Upper lobe of right lung (tissue), 1 donor: ENCODE measurements at places on chromosomes 11 and 22.
A peak's percentile ranks its signal among the peaks of the same experiment; 100 is the strongest.

DNA sequence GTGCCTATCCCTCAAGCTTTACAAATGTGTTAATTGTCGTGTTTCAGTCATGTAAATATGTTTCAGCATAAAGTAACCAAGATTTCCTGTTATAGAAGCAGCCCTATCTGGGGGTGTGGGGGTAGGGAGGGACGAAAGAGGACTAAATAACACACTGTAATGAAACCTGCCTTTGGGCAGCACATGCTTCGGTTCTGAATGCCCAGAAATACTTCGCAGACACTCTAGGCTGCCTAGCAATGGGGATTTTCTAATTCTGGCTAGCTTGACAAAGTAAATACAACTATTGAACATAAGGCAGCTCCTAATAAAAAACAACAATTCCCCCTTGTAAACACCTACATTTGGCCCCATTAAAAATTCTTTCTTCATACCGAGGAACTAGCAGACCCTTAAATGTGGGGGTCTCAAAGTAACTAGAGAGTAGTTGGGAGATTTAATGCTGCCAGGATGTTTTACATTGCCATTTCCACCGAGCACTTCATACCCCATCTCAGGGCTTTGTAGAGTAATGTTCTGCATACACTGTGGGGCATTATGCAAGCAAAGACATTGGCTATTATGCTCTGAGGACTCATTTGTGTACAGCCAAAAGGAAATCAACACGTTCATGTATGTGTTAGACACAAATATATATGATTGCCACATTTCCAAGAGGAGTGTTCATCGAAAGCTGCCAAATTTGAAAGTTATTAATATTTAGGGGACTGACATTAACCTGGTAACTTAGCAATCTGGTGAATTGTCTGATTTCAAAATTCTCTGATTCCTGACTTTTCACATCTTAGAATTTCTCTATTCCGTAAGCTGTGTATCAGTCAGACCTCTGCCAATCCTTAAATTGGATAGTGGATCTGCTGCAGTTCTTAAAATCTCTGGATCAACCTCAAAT, 42.1 kb downstream of the PAX6 start:
- H3K27ac ChIP-seq, result no peak overlapping the region
- H3K27me3 ChIP-seq, result no peaks in the 10 kb centered on the region
- no peak for DNase-seq
- no peak overlapping the region for H3K4me3 ChIP-seq
- no peaks in the 10 kb centered on the region for H3K4me1 ChIP-seq

- no peaks in the 10 kb centered on the region for H3K36me3 ChIP-seq
- no peak overlapping the region for H3K4me3 ChIP-seq
- no peak overlapping the region for H3K27ac ChIP-seq
- peaks cover 12% of the 10 kb centered on the region for H3K27me3 ChIP-seq
- DNase-seq, result peak; percentile 46
Measured at GRCh38 chr22:44544816-44545433, 46.9 kb upstream of the RTL6 start.

DNA sequence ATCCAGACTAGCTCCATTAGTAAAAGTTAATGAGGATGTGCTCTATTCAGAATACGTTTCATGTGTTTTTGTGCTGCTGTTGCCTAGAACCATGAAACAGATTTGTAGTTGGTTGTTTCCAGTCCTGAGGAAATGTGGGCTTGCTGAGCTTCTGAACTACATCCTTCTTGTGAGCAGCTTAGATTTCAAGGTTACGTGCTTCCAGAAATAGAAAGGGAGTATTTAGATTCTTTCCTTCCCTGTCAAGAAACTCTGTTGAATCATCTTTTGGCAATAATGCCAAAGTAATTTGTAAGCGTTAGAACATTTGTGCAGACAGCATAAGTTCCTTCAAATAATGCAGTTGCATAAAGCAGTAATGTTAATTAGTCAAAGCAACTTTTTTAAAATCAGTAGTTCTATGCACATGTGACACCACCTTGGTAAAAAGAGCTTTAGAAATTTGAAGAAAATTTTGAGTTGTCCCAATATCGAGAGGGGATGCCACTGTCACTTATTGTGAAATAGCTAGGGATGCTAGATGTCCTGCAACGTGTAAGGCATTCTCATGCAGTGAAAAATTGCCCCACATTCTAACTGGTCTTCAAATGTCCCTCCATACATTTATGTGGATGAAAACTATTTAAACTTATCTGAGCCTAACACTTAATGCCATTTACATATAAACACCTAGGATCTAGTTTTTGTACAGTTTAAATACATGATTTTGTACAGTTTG, 169.6 kb downstream of the ETS1 start:
- no peak for DNase-seq
- no peak overlapping the region for H3K4me3 ChIP-seq
- H3K27me3 ChIP-seq, result no peaks in the 10 kb centered on the region
- H3K36me3 ChIP-seq, result no peaks in the 10 kb centered on the region
- H3K4me1 ChIP-seq, result peaks cover 8% of the 10 kb centered on the region

GRCh38 chr11:110077831-110078325, 15.3 kb upstream of the ZC3H12C start:
- no peaks in the 10 kb centered on the region for H3K36me3 ChIP-seq
- H3K27me3 ChIP-seq, result no peaks in the 10 kb centered on the region
- no peaks in the 10 kb centered on the region for H3K4me1 ChIP-seq
- no peak overlapping the region for H3K4me3 ChIP-seq
- no peak overlapping the region for H3K27ac ChIP-seq

DNA sequence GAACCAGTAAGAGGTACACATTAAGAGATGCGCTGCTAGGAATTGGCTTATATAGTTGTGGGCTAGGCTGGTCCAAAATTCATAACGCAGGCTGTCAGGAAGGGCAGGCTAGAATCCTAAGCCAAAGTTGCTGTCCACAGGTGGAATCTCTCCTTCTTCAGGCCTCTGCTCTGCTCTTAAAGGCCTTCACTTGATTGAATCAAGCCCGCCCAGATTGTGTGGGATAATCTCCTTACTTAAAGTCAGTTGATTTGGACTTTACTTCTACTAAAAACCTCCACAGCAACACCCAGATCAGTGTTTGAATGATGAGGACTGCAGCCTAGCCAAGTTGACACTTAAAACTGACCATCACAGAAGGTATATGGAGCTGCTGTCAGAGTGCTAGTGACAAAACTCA, 68.8 kb downstream of the LRRC32 start:
- no peak for DNase-seq
- H3K36me3 ChIP-seq, result no peaks in the 10 kb centered on the region
- no peak overlapping the region for H3K27ac ChIP-seq
- no peaks in the 10 kb centered on the region for H3K27me3 ChIP-seq
- H3K4me3 ChIP-seq, result no peak overlapping the region

DNA sequence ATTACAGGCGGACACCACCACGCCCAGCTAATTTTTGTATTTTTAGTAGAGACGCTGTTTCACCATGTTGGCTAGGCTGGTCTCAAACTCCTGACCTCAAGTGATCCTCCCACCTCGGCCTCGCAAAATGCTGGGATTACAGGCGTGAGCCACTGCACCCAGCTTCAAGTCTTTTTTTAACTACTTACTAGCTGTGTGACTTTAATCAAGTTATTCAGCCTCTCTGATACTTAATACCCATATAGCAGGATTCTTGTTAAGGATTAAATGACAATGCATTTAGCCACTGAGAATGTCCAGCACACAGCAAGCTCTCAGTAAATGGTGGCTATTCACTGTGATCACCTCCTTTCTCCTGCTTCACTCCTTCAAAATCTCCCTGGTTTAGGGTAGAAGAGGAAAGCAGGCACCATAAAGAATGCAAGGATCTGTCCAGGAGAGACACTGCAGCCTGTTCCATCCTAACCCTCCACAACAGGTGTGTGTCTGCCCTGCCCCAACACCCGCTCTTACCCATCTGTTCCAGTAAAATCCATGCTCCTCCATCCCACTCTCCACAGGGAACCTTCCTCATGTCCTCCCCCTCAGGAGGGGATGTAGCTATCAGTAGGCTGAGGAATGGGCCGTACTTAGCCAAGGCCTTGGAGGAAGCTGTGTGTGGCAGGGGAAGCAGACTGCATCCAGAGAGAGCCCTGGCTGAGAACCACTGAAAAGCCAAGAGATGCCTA, 69.3 kb downstream of the MICAL3 start:
- H3K27ac ChIP-seq, result no peak overlapping the region
- no peaks in the 10 kb centered on the region for H3K36me3 ChIP-seq
- DNase-seq, result no peak
- no peaks in the 10 kb centered on the region for H3K27me3 ChIP-seq
- H3K4me1 ChIP-seq, result peaks cover 8% of the 10 kb centered on the region

DNA sequence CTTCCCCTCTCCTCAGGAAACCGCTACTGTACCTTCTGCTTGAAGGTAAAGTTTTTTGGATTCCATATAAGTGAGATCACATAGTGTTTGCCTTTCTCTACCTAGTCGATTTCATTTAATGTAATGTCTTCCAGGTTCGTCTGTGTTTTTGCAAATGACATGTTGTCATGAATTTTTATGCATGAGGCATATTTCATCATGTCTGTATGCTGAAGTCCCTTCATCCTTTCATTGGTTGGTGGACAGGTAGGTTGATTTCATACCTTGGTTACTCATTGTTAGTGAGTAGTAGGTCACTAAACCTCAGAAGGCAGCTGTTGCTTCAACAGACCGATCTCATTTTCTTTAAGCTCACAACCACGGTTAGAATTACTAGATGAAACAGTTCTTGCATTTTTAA, 60.3 kb downstream of the LRRC74B start:
- H3K4me1 ChIP-seq, result no peaks in the 10 kb centered on the region
- no peak for DNase-seq
- H3K36me3 ChIP-seq, result no peaks in the 10 kb centered on the region
- no peak overlapping the region for H3K27ac ChIP-seq
- no peak overlapping the region for H3K4me3 ChIP-seq

GRCh38 chr11:17475666-17476316, 854 bp downstream of the ABCC8 start:
- H3K27me3 ChIP-seq, result peaks cover 54% of the 10 kb centered on the region
- no peaks in the 10 kb centered on the region for H3K36me3 ChIP-seq
- peak overlapping the region; percentile 14 for H3K4me3 ChIP-seq
- H3K27ac ChIP-seq, result no peak overlapping the region
- DNase-seq, result no peak

DNA sequence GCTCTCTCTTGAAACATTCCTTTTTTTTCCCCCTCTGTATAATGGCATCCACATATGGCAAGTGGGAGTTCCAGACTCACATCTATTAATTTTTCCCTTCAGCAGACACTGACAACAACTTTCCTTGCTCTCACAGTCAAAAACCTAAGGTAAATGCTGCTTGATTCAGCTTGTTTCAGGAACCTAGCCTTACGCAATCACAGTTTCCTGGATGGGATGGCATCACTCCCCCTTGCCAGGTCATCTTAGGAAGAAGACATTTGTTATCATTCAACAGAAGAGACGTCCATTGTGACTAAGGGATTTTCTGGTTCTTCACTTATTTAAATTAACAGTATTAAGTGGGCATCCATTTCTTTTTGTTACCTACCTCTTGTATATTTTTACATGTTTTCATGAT, 112.0 kb upstream of the PDGFD start:
- no peaks in the 10 kb centered on the region for H3K27me3 ChIP-seq
- no peaks in the 10 kb centered on the region for H3K36me3 ChIP-seq
- no peak overlapping the region for H3K27ac ChIP-seq
- H3K4me3 ChIP-seq, result no peak overlapping the region
- no peaks in the 10 kb centered on the region for H3K4me1 ChIP-seq

DNA sequence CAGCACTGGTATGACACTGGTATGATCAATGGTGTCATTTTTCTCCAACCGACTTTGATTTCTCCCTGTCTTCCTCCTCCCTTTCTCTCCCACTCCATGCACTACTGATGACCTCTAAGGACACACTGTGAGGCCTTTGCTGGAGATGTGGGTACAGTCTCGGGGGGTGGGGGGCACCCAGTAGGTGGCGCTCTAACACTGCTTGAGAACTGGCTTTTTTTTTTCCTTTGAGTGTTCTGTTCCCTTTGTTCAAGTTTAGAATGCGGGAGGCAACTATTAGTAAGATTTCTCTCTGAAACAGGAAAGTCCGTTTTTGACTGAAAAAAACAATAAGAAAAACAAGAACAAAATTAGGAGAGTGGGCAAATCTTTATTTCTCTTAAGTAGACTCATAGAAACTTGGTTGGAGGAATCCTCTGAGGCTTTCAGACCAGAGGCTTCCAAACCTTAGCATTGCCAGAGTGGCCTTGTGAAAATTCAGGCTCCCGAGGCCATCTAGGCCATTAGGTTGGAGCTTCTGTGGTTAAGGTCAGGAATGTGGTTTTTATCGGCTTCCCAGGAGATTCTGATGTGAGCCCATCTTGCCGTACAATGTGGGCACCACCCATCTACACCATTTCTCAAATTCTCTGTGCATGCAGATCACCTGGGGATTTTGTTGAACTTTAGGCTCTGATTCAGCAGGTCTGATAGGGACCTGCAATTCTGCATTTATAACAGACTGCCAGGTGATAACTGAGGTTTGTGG, 43.2 kb downstream of the PANX1 start:
- H3K4me1 ChIP-seq, result peaks cover 8% of the 10 kb centered on the region
- no peak overlapping the region for H3K4me3 ChIP-seq
- DNase-seq, result no peak
- no peaks in the 10 kb centered on the region for H3K27me3 ChIP-seq
- H3K36me3 ChIP-seq, result no peaks in the 10 kb centered on the region

DNA sequence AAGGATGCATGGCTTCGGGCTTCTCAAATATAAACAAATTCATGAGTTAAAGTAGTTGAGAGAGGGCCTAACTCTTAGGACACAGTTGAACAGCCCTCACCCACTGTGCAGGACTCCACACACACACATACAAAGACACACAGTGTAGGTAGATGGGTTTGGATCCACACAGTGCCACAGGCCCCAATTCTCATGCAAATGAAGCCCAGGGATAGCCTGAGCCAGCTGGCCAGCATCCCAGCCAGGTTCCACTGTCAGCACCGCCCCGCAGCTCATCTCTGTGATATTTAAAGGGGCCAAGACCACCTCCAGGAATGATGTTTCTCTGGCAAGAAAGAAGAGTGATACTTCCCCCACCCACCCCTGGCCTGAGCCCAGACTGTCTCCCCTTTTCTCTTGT, 11.7 kb downstream of the SLC35C1 start:
- no peak for DNase-seq
- no peaks in the 10 kb centered on the region for H3K27me3 ChIP-seq
- no peaks in the 10 kb centered on the region for H3K4me1 ChIP-seq
- H3K27ac ChIP-seq, result no peak overlapping the region
- peaks cover 8% of the 10 kb centered on the region for H3K36me3 ChIP-seq

DNA sequence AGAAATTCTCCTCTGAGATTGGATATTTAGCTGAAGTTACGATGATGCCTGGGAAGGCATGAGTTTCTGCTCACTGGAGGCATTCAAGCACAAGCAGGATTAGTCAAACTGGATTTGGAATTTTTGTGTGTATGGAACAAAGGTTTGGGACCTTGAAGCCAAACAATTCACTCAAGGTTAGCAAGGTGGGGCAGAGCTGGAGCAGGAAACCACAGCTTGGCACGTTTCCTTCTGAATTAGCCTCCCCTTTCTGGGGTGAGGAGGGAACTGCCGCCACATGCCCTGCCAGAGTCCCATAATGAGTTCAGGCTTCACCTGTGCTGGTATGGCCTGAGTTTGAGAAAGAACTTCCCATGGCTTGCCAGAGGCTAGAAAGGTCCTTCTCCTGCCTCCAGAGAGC, 50.9 kb upstream of the RRAS2 start:
- DNase-seq, result no peak
- no peaks in the 10 kb centered on the region for H3K4me1 ChIP-seq
- no peak overlapping the region for H3K4me3 ChIP-seq
- H3K27me3 ChIP-seq, result no peaks in the 10 kb centered on the region
- H3K27ac ChIP-seq, result no peak overlapping the region

GRCh38 chr11:112842151-112842550, 119.1 kb upstream of the NCAM1 start:
- no peak overlapping the region for H3K27ac ChIP-seq
- no peak overlapping the region for H3K4me3 ChIP-seq
- no peak for DNase-seq
- no peaks in the 10 kb centered on the region for H3K4me1 ChIP-seq

- H3K4me3 ChIP-seq, result no peak overlapping the region
- H3K27me3 ChIP-seq, result no peaks in the 10 kb centered on the region
- DNase-seq, result no peak
- peaks cover 69% of the 10 kb centered on the region for H3K36me3 ChIP-seq
- peaks cover 8% of the 10 kb centered on the region for H3K4me1 ChIP-seq
Measured at GRCh38 chr11:68893282-68893681, 10.3 kb downstream of the MRPL21 start.
